Amniotic stem cell (primary cell): ENCODE measurements at places on chromosomes 12 and 14.

GRCh38 chr14:99579903-99580571 is 24.0 kb downstream of the CCDC85C start:
- DNase-seq, result peak; percentile 9

- DNase-seq, result no peak
Measured at GRCh38 chr12:124919521-124920352, 5.3 kb upstream of the UBC start.

DNA sequence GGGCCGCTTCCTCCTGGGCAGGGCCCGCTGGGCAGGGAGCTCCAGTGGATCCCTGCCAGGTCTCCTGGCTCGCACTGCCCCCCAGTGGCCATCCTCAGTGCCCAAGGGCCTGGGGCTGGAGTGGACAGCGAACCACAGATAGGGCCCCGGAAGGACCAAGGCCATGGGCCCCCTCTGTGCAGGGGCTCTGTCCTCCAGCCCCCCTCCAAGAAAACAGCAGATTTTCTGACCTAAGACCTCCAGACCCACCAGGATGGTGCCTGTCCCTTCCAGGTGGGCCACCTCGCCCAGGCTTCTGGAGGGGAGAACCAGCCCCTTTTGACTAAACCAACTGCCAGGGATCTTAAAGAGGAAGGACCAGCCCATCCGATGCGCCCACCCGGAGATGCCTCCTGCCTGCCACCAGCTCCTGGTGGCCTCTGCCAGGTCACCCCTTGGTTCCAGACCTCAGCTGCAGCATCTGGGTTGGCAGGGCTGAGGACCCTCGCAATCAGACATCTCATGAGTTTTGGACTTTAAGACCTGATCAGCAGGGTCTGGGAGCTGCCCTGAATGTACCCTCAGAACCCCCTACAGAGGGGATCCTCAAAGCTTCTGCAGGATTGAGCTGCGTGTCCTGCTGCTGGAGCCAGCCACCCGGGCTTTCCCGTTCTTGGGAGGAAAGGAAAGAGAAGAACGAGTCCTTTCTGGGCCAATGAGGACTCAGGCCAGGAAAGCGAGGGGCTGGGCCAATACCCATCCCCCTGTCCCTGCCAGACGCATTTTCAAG is 325.8 kb upstream of the DIO3 start:
- no peak for DNase-seq

- DNase-seq, result no peak
Measured at GRCh38 chr12:88625356-88625755, 45.1 kb upstream of the KITLG start.

DNA sequence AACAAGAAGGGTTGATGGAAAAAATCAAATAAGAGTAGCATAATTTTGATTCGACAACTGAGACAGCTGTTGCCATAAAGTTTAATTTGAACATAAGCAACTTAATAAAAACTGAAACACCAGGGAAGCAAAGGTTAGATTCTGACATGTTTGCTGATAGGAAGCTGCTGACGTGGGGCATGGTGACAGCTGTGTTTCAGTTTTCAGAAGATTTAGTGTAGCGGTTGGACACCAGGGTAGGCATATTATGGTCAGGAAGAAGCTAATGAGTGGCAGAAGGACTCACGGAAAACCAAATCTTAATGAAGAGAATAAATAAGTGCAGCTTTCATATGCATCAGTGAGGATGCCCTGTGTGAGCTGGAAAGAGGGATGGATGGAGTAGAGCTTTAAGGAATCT is 336.7 kb upstream of the RPL10L start:
- DNase-seq, result no peak

DNA sequence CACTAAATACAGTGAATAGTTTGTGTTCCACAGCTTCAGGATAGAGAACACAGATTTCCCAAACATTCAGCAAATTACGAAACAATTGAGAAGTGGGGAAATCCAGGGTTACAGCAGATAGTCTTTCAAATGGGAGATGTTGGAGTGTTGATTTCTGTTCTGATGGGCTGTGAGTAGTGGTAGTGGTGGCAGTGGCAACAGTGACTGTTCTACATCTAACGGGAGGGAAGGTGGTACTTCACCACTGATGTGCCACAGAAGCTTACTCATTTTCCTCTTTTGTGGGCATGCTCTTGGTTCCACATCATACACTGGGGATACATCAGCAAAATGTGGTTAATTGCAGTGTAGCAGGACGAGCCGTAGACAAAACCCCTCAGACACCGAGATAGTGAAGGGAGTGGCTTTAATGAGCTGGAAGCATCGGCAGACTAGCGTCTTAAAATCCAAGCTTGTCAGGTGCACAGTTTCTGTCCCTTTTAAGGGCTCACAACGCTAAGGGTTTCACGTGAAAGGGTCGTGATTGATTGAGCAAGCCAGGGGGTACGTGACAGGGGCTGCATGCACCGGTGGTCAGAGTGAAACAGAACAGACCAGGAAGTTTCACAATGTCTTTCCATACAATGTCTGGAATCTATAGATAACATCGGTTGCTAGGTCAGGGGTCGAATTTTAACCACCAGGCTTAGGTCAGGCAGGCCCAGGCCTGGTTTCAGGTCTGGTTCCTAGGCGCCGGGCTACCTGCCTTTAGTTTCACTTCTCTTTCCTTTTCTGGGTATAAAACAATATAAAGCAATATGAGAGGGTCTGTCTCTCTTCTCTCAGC is 330.6 kb upstream of the FBXO33 start:
- DNase-seq, result no peak

- no peak for DNase-seq
Measured at GRCh38 chr12:108799401-108800243, 57.8 kb downstream of the SSH1 start.

GRCh38 chr12:79016181-79016580 is 151.6 kb downstream of the SYT1 start:
- no peak for DNase-seq

DNA sequence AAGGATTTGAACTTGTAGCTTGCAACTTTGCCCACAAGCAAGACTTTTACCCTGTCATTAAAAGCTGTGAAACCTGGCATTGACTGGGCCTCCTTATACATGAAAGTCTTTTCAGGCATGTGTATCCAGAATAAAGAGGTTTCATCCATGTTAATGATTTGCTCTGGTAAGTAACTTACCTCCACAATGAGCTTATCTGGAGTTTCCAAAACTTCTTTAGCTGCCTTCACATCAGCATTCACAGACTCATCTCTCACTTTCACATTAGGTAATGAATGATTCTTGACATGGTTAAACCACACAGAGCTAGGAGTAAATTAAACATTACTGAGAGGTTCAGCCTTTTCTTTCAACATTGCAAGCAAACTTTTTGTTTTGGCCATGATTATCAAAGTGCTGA is 234.4 kb upstream of the CLEC14A start:
- no peak for DNase-seq

DNA sequence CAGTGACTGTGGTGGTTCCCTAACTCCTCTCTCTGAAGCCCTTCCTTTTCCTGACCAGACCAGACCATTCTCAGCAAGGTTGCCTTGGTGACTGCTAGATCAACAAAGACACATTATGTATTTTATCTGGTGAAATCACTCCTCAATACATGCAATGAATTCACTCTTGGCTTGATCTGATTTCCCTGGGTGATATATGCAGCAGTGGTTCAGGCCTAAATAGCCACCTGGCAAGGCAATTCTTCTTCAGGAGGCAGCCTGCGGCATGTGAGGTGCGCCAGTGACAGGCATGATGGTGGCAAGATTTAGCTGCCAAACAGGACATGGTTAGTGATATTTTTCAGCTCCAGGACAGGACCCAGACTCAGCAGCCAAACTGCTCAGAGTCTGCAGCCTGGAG is 350.3 kb upstream of the CCDC196 start:
- no peak for DNase-seq

GRCh38 chr12:17818931-17819330 is 271.1 kb downstream of the RERGL start:
- no peak for DNase-seq

DNA sequence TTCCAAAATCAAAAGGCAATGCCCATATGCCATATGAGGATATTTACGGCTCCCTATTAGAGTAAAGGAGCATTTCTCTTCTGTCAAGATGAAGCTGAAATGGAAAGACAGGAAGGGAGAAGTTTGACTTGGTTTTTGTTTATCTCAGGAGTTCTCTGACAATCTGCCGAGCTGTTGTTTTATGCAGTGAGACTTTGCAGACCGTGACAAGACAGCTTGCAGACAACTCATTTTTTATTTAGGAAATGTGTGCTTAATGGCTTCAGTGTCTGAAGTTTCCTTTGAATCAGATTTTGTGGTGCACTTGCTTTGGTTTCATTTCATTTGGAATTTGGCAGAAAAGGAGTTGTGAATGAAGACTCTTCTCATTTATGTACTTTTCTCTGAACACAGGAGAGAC is 145.4 kb downstream of the C12orf50 start:
- no peak for DNase-seq

DNA sequence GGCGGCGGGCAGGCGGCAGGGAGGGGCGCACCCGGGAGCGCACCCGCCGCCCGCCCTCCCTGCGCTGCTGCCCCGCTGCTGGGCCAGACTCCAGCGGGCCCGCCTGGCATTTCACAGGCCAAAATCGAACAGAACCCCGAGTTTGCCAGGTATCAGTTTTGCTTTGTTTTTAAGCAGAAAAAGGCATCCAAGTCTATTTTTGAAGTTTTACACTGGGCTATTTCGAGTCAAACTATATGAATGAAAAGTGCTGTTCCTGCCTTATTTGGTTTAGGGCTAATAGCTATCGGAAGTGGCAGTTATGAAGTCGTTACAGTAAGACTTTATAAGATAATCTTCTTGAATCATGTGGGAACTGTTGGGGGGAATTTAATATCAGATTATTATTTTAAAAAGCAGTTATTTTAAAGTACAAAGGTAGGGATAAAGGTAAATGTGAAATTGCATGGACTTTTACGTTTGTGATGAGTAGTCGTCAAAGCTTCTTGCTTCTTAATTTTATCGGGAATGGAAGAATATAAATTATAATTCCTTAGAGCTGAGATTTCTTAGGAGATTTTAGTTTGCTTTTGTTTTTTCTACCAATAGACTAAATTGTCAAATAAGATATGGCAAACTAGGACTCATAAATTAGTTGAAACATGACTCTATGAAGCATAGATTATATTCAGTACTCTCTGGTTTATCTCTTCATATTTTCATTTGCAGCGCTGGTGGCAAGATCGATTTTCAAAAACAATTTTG is 1.1 kb downstream of the MSRB3 start:
- DNase-seq, result no peak

DNA sequence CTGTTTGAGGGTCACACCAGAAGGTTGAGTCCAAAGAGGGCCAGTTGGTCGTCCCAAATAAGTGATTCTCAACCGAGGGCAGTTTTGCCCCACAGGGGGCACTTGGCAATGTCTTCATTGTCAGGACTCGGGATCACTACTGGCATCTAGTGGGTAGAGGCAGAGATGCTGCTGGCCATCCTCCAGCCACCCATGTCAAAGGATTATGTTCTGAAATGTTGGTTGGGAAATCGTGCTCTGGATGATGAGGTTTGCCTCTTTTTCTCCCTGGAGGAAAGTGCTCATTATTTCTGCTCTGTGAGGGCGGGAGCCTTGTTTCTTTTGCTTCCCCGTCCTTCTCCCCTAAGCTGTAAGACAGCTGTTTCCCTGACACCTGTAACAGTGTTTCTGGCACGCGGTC is 3.6 kb downstream of the ZNF839 start:
- peak; percentile 42 for DNase-seq

GRCh38 chr12:64665514-64665913 is 55.2 kb downstream of the RASSF3 start:
- DNase-seq, result no peak

DNA sequence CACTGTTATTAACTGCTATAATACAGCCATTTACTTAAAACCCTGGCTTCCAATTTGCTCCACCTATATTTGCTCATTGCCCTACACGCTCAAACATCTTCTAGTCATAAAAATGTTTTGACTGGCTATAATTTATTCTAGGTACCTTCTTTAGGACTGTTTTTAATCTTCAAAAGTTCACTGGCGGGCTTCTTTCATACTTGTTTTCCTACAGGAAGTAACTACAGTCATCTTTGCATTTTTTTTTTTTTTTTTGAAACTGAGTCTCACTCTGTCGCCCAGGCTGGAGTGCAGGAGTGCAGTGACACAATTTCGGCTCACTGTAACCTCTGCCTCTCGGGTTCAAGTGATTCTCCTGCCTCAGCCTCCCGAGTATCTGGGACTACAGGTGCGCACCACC is 32.5 kb downstream of the MPHOSPH9 start:
- no peak for DNase-seq
